ENCODE measurements at places on chromosomes 2 and 18.

DNA sequence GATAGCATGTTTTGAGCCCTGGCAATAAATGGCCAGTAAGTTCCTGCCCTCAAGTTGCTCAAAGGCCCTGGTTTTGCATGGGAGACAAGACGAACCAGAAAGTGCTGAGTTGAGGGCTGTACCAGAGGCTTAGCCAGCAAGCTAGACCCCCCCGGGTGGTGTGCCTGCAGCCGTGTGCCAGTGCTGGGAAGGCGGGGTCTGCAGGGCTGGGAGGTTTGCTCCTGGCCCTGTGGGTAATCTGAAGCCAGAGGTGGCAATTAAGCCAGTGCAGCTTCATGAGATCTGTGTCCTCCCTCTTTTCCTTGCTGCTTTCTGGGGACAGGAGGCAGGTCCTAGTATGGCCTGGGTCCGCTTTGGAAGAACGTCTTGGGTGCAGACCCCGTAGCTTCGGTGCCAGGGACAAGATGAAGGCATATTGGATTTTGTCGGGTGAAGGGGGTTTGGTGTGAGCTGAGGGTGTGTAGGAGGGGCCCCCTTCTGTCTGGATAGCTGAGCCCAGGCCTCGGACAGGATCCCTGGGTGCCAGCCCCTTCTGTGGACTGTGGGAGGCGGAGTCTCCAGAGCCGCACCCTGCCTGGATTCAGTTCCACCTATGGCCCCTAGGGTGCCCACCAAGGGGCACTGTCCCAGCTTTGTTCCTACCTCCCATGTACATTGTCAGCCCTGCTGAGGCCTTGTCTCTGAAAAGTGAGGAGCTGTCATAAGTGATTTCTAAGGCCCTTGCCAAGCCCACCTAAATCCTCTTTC, 15.6 kb downstream of the ATOH8 start:
- peak; percentile 43 for DNase-seq

DNA sequence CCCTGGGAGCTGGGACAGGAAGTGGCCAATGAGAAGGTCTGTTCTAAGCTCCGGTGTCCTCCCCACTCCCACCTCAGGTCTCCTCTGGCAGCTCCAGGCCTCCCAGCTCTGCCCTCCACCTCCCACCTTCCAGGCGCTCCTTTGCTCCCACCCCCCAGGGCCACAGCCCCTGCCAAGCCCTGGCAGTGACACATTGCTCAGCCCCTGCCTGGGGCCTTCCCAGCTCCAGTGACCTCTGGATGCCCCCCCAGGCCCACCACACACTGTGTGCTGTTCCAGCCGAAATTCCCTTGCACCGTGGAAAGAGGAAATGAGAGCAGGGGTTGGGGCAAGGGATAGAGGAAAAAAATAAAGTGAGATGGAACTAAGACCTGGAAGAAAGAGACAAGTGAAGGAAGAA, 289.6 kb downstream of the CYP26B1 start:
- no peak for DNase-seq

DNA sequence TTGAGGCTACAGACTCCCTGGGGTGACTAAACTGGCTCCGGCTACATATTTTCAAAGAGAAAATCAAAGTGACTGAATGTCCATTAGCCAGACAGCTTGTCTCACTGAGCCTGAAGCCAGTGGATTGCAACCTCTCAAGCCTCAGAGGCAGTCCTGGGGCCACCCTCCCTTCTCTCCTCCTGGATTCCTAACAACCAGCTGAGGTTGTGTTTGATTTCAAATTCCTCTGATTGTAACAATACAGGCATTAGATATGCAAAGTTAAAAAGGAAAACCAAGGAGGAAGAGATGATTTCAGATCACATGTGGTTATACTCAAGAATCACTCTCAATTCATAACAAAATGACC, 101.0 kb upstream of the LMAN1 start:
- DNase-seq: no peak

DNA sequence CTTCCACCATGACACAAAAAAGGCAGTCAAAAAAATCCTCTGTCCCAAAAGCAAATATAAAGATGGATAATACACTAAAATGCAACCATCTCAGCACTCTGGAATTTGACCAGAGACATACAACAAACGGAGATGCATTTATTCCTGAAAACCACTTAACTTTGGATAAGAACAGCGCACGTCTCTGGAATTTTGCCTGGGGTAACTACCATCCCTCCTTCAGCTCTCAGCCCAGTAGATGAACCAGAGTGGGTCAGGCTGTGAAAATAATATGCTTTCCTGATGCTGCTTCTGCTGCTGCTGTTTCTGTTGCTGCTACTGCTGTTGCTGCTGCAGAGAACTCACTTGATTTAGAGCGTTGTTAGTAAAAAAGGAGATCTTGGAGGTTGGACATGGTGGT, 133.8 kb upstream of the ACVR2A start:
- DNase-seq: no peak

GRCh38 chr2:234969306-234970098, 17.7 kb downstream of the SH3BP4 start:
- DNase-seq: no peak

GRCh38 chr2:217717646-217718045, 285.1 kb downstream of the TNS1 start:
- DNase-seq: no peak

DNA sequence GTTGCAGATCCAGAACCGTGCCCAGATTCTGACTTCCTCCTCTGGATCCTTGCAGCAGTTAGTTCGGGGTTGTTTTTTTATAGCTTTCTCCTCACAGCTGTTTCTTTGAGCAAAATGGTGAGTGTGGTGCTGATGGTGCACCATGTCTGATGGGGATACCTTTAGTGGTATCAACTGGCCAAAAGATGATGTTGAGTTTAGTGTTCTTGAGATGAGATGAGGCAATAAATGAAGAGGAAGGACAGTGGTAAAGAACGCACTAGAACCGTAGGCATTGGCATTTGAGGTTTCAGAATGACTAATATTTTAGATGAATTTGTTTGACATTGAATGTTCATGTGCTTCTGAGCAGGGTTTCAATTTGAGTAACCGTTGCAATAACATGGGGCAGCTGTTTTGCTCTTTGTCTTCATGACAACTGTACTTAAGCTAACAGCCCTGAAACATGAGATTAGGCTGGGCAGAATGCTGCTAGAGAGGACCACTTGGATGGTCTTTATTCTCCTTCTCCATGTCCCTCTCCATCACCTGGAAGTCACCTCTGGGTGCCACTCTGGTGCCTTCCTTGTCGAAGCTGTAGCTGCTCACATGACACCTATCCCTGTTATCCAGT, 3.9 kb downstream of the CTLA4 start:
- no peak for DNase-seq

DNA sequence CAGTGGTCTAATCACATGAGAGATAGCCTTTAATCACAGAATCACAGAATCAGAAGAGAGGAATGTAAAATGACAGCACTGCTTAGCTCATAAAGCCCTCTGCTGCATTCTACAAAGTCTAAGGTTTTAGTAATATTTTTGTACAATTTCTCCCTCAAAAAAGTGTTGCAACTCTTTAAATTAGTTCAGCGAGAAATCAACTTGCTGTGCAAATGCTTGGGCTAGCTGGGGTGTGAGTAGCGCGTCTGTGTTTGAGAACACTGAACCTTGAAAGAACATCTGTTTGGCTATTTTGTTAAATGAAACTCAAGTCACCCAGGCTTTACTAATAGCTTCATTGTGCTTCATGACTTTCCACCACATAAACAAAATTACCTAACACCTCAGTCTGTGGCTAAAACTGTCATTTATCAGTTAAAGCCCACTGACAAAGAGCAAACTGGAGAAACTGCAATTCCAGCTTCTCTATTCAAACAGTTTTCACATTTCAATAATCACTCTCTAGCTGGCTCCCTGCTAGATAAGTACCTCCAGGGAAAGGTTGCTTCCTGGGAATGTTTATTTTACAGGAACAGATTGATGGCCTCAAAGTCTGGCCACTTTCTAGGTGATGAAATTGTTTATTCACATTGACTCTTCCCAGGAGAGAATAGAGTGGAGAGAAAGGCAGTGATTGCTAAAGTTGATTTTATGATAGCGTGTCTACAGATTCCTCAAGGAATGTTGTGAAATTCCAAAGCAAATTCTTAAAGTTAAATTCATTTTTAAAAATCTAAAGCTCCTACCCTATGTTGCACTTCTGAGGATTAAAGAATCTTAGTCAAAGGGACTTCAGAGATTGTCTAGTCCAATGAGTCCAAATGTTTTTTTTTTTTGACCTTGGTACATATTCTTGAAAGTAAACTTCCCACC, 36.0 kb upstream of the STAT1 start:
- no peak for DNase-seq

GRCh38 chr2:35822716-35823115, 532.9 kb upstream of the CRIM1 start:
- DNase-seq: no peak

GRCh38 chr2:134020608-134021007, 233.3 kb upstream of the MGAT5 start:
- no peak for DNase-seq

DNA sequence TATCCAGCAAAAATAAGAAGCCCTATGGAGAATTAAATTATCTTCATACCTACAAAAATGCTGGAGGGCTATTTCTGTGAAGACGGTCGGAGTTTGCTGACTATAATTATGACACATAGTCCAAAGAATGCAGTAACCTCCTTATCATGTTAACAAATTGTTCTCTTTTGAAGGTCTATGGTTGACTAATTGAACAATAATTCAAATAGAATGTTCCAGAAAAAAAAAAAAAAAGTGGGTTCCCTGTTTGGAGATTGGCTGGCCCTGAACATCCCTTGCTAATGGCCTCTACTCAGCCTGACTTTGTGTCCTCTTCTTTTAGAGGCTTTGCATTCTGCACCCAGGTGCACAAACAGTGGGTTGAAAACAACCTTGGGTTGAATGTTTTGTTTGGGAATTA, 82.8 kb upstream of the CCBE1 start:
- DNase-seq: peak; percentile 83

DNA sequence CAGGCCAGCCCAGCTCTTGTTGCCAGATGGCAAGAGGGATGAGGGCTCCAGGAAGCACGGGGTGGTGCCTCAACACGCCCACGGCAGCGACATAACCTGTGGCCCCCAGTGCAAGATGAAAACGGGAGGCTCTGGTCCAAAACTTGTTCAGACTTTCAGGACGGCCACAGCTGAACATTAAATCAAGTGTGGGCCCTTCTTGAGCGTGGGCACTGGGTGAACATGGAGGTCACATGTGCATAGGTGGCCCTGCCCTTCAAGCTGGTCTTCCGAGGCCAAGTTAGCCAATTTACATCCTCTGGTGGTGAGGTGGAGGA, 77.5 kb downstream of the NDUFA10 start:
- no peak for DNase-seq

DNA sequence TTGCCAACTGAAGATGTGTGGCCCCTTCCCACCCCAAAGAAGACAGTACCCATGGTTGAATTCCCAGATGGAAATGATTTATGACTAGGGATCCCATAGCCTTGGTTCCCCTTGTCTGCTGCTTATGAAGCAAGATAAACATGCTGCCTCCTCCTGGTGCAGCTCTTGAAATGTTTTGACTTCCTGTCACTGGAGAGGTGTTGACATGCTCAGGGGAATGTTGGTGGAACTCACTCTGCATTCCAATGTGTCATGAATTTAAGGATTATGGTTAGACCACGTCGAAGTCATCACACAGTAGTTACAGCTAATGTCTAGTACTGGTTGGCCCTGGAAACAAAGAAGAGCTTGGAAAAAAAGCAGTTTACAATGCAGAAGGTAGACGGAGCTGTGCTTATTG, 69.0 kb upstream of the FAM110C start:
- DNase-seq: no peak

DNA sequence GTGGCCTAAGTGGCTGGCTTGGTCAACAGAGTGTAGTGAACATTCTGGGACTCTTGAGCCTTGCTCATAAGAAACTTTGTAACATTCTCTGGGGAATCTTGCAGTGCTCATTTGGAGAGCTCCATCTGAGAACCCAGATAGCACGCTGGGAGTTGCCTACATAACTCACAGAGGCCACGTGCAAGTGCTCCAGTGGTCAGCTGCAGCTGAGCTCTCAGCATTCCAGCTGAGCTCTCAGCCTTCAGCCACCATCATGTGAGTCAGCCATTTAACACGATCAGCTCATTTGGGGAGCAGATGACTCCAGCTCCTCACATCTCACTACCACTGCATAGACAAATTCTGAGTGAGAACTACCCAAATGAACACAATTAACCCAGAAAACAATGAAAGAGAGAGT, 25.5 kb upstream of the CTNNA2 start:
- DNase-seq: no peak

GRCh38 chr2:64650722-64651338, 2.9 kb downstream of the SERTAD2 start:
- DNase-seq: no peak

GRCh38 chr18:80109676-80110078, 615 bp downstream of the ADNP2 start:
- DNase-seq: no peak

DNA sequence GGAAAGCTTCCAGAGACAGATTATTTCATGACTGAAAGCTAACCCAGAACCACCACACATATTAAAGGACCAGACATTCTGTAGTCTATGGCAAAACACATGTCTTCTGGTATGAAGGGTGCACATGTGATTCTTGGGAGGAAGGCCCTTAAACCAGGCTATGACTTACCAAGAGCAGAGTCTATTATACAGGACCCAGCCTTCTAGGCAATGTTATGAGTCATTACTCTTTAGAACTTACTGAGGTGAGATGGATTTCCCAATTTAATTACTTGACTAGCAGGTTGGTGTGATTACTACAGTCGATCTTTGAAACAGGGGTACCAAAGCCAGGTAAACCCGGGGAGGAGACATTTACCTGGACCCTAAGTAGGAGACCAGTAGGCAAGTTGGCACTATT, 350.8 kb downstream of the TRIB2 start:
- DNase-seq: no peak

DNA sequence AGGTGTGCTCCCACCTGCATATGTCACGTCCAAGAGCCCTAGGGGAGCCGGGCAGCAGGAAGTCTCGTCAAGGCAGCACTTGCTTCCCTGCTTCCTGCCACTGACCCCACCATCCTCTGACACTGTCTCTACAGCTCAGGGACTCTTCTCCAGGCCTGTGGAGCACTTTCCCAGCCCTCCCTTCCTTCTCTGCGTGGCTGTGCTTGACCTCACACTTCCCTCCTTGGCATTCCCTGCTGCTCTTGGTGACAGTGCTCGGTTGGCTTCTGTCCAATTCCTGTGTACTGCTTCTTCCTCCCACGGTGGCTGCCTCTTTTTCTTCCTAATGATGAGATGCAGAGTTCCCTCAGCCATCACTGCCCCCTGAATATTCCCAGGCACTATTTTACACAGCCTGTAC, 2.8 kb downstream of the CIDEA start:
- DNase-seq: peak; percentile 32

DNA sequence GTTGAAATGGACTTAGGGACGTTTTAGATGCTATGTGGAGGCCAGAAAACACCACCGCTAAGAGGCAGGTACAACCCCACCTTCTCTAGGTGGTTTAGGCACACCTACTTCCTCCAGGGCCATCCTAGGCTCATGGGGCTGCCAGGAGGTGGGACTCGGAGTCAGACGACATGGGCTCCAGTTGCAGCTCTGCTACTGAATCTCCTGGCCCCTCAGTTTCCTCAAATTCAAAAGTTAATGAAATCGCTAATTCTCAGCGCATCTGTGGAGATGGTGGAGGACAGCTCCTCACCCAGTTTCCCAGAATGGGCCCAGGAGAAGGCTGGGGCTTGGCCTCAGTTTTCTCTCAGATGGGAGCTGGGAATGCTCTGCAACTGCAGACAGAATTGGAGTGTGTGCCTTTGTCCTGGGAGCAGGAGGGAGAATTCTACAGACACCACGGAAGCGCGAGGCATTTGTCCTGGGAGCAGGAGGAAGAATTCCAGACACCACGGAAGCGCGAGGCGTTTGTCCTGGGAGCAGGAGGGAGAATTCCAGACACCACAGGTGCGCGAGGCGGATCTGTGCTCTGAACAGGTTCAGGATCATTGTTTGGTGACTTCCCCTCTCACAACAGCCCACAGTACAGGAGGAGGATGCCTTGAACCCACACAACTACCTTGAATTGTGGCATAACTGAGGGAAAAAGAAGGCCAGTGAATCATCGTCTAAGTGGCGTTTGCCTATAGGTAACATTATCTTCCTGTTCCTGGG, 103.7 kb upstream of the PXDN start:
- no peak for DNase-seq

Measured in RCC 7860 (cell line).